NCI-H1417 treated with DMSO at 0.1 percent for 48 hours (cell line): ENCODE measurements at places on chromosomes 11 and 22.

DNA sequence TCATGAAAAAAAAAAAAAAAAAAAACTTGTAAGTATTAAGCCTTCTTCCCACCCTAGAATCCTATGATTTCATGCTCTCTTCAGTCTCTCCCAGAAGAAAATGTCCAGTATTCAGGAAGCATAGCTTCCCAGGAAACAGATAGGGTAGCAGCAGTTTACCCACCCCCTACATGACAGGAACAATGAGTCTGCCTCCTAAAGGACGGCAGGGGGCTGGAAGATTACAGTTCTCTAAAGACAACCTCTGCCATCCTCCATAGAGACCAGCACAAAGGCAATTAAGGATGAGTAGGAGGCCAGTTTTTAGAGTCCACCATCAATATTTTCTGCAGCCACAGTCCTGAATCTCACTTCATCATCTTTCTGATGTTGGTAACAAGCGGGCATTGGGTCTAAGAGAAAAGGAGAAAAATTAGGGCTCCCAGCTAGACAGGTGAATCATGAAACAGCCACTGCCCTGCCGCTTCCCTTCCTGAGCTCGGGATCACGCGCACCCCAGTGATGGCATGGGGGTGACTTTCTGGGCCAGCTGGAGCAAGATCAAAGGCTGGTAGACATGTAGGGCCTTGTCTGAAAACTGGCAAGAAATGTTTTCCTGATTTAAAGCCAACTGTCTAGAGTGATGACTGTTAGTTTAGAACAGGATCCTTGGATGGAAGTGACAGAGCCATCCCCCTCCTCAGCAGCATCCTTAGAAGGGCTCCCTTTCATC is 322.8 kb downstream of the LARGE1 start:
- DNase-seq: no peak

DNA sequence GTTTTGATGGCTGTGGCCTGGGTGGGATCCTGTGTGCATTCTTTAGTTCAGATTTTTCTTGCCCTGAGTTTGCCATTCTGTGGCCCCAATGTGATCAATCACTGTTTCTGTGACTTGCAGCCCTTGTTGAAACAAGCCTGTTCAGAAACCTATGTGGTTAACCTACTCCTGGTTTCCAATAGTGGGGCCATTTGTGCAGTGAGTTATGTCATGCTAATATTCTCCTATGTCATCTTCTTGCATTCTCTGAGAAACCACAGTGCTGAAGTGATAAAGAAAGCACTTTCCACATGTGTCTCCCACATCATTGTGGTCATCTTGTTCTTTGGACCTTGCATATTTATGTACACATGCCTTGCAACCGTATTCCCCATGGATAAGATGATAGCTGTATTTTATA is 620 bp downstream of the OR4C16 start:
- DNase-seq: no peak

DNA sequence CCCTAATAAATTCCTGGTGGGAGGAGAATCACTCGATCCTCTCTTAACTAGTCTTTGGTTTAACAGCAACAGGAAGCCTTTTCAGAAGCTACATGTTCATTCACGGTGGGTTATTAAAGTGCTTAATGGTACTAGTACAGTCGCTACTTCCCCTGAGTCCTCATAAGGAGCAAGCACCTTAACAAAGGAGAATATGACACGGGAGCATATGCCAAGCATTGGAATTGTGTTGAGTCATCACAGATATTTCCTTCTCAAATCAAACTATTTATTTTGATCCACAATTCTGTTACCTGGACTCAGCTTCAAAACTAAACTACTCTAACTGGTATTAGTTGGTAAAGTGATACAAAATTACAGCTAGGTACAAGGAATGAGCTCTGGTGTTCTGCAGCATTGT is 177.5 kb upstream of the CTSC start:
- DNase-seq: no peak

- no peak for DNase-seq
Measured at GRCh38 chr11:58980159-58980843, 41.0 kb downstream of the GLYATL1 start.

GRCh38 chr22:37818409-37819104 is 4.6 kb upstream of the GALR3 start:
- DNase-seq: no peak

GRCh38 chr11:118438314-118438931 is 2.1 kb downstream of the KMT2A start:
- no peak for DNase-seq

- no peak for DNase-seq
Measured at GRCh38 chr11:58127350-58127749, 2.0 kb upstream of the OR9I1 start.

DNA sequence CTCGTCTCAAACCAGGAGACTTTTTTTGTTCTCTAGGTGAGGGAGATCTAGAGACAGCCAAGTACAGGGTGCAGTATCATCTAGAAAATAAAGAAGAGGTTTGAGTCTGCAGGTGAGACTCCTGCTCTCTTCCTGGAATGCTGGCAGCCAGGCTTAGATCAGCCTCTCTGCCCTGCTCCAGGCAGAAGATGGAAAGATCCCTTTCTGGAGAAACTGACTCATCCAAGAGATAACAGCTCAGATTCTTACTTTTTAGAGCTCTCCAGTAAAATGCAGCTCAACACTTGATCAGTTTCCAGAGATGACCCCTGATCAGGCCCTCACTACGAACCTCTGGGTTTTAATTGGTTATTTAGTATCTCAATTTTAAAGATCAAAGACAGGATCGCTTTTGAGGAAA is 44.6 kb upstream of the EHF start:
- no peak for DNase-seq

DNA sequence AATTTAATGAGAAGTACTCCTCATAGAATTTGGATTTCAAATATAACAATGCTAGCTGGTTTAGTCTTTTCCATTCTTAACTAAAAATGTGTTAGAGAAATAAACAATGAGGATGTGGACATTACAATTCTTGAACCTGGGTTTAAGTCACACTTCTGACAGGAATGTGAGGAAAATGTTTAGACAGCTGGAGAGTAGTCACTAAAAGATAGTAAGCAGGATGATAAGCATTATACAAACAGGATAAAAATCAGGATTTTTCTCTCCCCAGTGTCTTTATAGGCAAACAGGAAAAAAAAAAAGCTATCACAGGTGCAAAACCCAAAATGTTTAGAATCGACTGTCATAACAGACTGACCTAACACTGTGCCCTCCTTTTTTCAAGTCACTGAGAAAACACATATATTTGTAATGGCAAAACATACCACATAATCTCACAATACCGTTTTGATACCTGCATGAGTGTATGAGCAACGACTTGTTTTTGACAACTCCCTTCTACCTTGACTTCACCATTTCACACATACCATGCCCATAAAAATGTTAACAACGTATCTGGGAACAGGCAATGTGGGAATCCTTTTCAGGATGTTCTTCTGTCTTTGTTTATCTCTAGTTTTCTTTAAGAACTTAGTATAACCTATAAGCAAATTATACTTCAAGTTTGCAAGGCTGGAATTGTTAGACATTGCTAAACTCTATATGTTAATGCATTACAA is 242.0 kb downstream of the SBF2 start:
- no peak for DNase-seq

DNA sequence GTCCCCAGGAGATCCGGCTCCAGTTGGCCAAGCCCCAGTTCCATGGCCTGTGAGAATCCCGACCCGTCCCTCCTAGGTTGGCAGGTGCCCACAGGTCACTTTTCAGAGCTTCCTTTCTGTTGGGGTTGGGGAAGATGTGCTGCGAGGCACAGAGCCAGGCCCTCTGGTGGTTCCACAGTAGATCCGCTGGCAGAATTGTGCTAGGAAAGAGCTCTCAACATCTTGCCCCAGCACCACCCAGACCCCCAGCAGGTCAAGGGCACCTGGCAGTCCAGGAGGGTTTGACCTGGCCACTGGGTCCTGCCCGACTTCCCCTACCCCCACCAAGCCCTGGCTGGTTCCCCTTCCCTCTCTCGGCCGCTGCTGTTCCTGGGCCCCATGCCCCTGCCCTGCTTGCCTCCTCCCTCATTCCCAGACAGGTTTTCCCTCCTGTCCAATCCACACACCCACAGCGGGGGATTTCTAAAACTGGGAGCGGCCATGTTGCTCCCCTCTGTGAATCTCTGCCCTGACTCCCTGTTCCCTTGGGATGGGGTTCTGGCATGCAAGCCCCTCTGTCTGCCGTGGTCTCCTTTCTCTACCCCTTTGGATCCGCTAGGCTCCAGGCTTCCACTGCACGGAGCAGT is 26.2 kb upstream of the GCAT start:
- no peak for DNase-seq

DNA sequence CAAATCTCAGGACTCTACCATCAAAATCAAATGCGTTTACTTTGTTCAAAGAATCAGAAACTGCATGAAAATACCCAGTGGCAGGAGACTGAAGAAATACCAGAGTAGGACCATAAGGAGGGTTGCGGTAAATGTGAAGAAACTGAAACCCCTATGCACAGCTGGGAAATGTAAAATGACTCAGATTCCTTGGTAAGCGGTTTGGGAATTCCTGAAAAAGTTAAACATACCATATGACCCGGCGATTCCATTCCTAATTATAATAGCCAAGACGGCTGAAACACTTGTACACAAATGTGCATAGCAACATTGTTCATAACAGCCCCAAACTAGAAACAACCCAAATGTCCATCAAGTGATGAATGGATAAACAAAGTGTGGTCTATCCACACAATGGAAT is 114.1 kb upstream of the GRAMD1B start:
- DNase-seq: no peak

DNA sequence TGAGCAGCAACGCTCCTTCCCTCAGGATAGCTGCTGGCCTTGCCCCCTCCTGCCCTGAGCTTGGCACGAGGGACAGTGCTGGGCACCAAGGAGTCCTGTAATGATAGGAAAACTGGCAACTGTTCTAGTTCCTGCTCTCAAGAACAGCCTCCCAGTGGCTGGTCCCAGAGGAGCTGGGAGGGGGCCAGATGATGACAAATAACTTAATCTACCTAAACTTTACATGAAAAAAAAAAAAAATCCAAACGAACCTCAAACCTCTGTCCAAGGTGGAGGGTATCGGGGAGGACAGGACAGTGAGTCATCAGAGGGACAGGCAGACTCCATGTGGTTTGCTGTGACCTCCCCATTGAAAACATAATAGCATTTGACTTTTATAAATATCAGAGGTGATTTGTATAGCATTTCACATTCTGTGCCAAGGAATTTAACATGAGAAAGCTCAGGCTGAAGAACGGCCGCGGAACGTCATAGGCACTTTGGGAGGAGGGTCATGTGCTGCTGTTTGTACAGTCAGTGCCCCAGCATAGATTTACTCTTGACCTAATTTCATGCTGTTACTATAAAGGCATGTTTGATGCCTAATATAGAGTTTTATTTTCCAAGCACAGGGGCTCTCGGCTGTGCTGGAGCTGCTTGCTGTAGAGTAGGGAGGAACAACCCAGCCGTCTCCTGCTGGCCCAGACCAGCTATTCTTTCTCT is 98.2 kb upstream of the NNMT start:
- no peak for DNase-seq

GRCh38 chr11:129704831-129705230 is 110.8 kb upstream of the TMEM45B start:
- no peak for DNase-seq

DNA sequence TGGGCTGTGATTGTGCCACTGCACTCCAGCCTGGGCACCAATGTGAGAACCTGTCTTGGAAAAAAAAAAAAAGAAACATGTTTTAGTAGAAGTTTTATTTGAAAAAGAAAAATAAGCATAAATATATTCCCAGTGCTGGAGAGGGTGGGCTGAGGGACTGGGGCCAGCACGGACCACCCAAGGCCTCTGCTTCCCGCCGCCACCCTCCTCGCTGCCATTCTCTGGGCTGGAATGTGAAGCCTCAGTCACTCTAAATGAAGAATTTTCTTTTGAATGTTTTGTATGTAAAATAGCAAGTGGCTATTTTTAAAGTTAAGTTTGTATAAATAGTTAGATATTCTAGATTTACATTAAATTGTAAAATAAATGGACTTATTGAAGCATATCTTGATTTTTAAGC is 5.1 kb upstream of the TRMU start:
- no peak for DNase-seq

DNA sequence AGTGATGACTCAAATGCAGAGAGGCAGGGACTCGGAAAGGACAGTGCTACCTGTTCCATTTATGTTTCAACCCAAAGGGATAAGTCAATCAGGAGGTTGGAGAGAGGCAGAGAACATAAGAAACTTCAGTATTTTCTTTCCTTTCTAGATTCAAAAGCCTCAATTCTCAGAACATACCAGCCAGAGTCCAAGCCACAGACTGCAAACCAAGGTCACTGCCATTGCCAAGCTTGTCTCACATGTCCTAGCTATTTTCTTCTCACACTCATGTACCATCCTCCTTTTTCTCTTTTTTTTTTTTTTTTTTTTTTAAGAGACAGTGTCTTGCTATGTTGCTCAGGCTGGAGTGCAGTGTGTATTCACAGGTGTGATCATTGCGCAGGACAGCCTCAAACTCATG is 111.7 kb upstream of the AKIP1 start:
- no peak for DNase-seq

DNA sequence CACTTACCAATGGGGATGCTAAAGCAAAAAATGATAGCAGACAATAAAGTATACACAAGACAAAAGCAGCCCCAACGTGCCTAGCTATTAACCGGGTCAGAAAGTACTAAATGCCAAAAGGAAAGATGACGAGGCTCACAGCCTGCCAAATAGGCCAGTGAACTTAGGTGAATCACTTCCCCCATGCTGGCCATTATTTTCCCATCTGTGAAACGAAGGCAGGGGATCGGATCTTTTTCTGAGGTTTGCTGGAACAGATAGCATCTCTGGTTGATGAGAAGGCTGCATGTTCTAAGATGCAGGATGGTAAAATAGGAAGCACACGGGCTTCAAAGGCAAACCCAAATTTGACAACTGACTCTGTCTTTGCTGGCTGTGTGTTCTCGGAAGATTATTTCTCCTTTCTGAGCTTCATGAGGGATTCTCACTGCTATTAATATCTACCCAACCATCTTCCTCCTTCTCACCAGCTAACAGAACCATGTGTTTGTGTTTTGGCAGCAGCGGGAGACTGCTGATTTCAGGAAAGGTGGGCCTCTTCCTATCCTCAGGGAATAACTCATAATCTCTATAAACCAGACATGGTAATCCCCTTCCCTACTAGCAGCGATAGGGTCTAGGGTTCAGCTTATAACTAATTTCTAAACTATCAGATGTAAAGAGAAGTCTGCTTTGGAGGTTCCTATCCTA is 390.7 kb downstream of the LARGE1 start:
- no peak for DNase-seq

DNA sequence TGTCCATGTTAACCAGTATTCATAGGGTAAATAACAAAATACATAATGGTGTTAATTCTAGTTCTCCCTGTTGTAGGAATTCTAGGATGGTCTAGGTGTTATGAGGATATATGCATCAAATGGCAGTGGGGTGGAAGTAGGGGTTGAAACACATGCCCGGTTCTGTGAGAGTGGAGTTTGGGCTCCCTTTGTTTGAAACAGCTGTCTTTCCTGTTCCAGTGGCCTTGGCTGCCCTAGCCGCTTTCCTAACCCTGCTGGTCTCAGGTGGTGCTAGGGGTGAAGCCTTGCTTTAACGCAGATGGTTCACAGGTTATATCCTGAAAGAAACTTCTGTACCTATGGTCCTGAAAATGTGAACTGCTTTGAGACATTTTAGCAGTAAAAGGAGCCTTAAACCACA is 38.3 kb downstream of the SERPINH1 start:
- no peak for DNase-seq

GRCh38 chr11:23078289-23078971 is 218.2 kb upstream of the CCDC179 start:
- no peak for DNase-seq

- DNase-seq: peak; percentile 12
Measured at GRCh38 chr11:72585762-72586311, 88.4 kb downstream of the PDE2A start.
